ENCODE measurements at places on chromosomes 2 and 18. TPM values are rescaled to one million over a fixed set of nuclear protein-coding genes. Genes with fewer than 3 reads are reported as not detected.
A peak's percentile ranks its signal among the peaks of the same experiment; 100 is the strongest.

ABCB11 gene
- total RNA-seq, result not detected

GRCh38 chr18:36849288-36850006 is 20.5 kb downstream of the KIAA1328 start:
- H3K4me3 ChIP-seq, result no peak overlapping the region
- H3K27ac ChIP-seq, result no peak overlapping the region
- H3K36me3 ChIP-seq, result peaks cover 13% of the 10 kb centered on the region
- no peaks in the 10 kb centered on the region for H3K4me1 ChIP-seq
- no peak for DNase-seq
- no peaks in the 10 kb centered on the region for H3K27me3 ChIP-seq

DNA sequence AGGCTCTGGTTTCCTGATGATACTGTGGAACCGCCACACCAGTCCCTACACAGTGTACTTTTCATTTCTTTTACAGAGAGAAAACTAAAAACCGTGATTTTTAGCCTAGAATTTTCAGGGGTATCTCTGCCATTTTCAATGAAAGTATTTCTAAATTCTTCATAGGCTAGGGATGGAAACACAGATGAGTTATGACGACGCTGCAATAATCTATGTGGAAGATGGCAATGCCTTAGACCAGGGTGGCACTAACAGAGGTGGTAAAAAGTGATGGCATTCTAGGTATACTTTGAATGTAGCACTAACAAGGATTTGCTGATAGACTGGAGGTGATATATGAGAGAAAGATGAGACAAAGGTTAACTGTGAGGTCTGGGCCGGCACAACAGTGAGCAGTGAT is 56.5 kb downstream of the TTC21B start:
- H3K4me1 ChIP-seq, result peaks cover 4% of the 10 kb centered on the region
- H3K27ac ChIP-seq, result no peak overlapping the region
- peaks cover 35% of the 10 kb centered on the region for H3K36me3 ChIP-seq
- H3K27me3 ChIP-seq, result no peaks in the 10 kb centered on the region
- no peak for DNase-seq
- H3K4me3 ChIP-seq, result no peak overlapping the region

DNA sequence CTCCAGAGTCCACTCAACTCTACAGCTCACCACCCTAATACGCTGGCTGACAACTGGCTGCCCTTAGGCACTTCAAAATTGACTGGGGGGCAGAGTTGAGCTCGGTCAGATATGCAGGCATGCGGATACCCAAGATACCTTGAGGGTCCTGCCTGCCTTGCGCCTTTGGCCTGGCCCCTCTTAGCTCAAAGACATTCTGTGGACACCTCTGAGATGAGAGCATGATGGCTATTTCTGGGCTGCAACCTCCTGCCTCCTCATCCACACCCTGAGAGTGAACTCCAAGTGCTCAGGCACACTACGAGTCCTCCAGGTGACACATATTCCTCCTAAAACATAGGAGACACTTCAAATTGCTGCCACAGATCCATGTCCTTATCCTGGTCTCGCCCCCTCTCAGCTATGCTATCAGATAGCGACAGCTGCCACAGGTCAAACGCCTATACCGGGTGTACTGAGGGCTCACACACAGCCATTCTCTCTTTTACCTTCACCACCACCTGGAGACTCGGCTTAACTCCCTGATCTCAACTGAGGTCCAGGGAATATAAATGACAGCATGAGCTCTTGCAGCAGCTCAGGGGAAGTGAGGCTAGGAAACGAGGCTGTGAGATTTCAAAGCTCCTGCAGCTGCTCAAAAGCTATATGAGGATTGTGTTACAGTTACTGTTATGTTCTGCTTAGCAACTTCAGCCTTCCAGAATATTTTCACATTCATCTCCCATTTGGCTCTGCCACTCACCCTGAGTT is 60.5 kb upstream of the TEX51 start:
- no peak overlapping the region for H3K4me3 ChIP-seq
- no peaks in the 10 kb centered on the region for H3K4me1 ChIP-seq
- peaks cover 2% of the 10 kb centered on the region for H3K27me3 ChIP-seq
- DNase-seq, result no peak

CDH19 gene
- not detected for total RNA-seq

- H3K4me3 ChIP-seq, result no peak overlapping the region
- no peaks in the 10 kb centered on the region for H3K27me3 ChIP-seq
- no peak for DNase-seq
- no peak overlapping the region for H3K27ac ChIP-seq
- H3K4me1 ChIP-seq, result no peaks in the 10 kb centered on the region
Observed at GRCh38 chr2:164066095-164066494, 330.3 kb upstream of the FIGN start.

TNFAIP6 gene
- total RNA-seq, result not detected

- H3K27me3 ChIP-seq, result no peaks in the 10 kb centered on the region
- DNase-seq, result no peak
- H3K4me3 ChIP-seq, result no peak overlapping the region
- peak overlapping the region; percentile 26 for H3K27ac ChIP-seq
Observed at GRCh38 chr2:28435814-28436351, 43.2 kb downstream of the FOSL2 start.

ADAM23 gene
- 0.05 TPM for total RNA-seq

- no peak overlapping the region for H3K27ac ChIP-seq
- no peaks in the 10 kb centered on the region for H3K27me3 ChIP-seq
- no peak overlapping the region for H3K4me3 ChIP-seq
- H3K36me3 ChIP-seq, result no peaks in the 10 kb centered on the region
- DNase-seq, result no peak
Observed at GRCh38 chr2:167579826-167580225, 667.6 kb downstream of the STK39 start.

GRCh38 chr18:6254456-6254855 is 160.3 kb downstream of the L3MBTL4 start:
- H3K36me3 ChIP-seq, result no peaks in the 10 kb centered on the region
- DNase-seq, result no peak
- H3K4me1 ChIP-seq, result no peaks in the 10 kb centered on the region

LRP1B gene
- not detected for total RNA-seq

- H3K4me3 ChIP-seq, result no peak overlapping the region
- H3K4me1 ChIP-seq, result peaks cover 72% of the 10 kb centered on the region
- no peak for DNase-seq
- peaks cover 32% of the 10 kb centered on the region for H3K36me3 ChIP-seq
- H3K27ac ChIP-seq, result no peak overlapping the region
- no peaks in the 10 kb centered on the region for H3K27me3 ChIP-seq
Observed at GRCh38 chr2:239261356-239261755, 139.5 kb downstream of the HDAC4 start.

- no peaks in the 10 kb centered on the region for H3K27me3 ChIP-seq
- no peak for DNase-seq
- peaks cover 4% of the 10 kb centered on the region for H3K36me3 ChIP-seq
- no peak overlapping the region for H3K4me3 ChIP-seq
- H3K27ac ChIP-seq, result no peak overlapping the region
- H3K4me1 ChIP-seq, result peaks cover 18% of the 10 kb centered on the region
Observed at GRCh38 chr2:28595323-28595722, 99.5 kb downstream of the PLB1 start.

TUBB8B gene
- total RNA-seq, result not detected

- H3K27ac ChIP-seq, result no peak overlapping the region
- peaks cover 7% of the 10 kb centered on the region for H3K4me1 ChIP-seq
- H3K36me3 ChIP-seq, result no peaks in the 10 kb centered on the region
- no peak overlapping the region for H3K4me3 ChIP-seq
- DNase-seq, result no peak
Observed at GRCh38 chr2:119352357-119352756, 14.3 kb downstream of the C2orf76 start.

SERPINB12 gene
- total RNA-seq, result not detected

DNA sequence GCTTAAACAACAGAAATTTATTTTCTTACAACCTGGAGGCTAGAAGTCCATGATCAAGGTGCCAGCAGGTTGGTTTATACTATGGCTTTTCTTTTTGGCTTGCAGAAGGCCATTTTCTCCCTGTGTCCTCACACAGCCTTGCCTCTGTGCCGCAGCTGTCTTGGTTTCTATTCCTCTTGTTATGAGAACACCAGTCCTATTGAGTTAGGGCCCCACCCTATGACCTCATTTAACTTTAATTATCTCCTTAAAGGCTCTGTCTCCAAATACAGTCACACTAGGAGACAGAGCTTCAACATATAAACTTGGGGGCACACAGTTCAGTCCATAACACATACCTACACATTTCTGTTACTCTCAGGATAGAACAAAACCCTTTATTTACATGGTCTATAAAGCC is 17.3 kb upstream of the RHOB start:
- no peaks in the 10 kb centered on the region for H3K36me3 ChIP-seq
- no peak overlapping the region for H3K27ac ChIP-seq
- H3K27me3 ChIP-seq, result peaks cover 11% of the 10 kb centered on the region
- DNase-seq, result no peak

GRCh38 chr18:46680784-46681695 is 24.0 kb upstream of the LOXHD1 start:
- H3K4me3 ChIP-seq, result no peak overlapping the region
- peaks cover 2% of the 10 kb centered on the region for H3K27me3 ChIP-seq
- no peaks in the 10 kb centered on the region for H3K36me3 ChIP-seq
- no peaks in the 10 kb centered on the region for H3K4me1 ChIP-seq
- no peak overlapping the region for H3K27ac ChIP-seq

CHRNG gene
- total RNA-seq, result not detected

SEPTIN10 gene
- 0.14 TPM for total RNA-seq

PROKR1 gene
- not detected for total RNA-seq

DNA sequence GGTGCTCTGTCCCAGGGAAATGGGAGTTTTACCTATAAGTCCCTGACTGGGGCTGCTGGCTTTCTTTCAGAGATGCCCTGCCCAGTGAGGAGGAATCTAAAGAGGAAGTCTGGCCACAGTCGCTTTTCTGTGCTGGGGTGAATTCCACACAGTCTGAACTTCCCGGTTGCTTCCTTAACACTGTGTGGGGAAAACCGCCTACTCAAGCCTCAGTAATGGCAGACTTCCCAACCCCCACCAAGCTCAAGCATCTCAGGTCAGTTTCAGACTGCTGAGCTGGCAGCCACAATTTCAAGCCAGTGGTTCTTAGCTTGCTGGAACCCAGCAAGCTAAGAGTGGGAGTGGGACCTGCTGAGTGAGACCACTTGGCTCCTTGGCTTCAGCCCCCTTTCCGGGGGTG is 54.9 kb downstream of the NUP35 start:
- H3K4me1 ChIP-seq, result peaks cover 2% of the 10 kb centered on the region
- no peak for DNase-seq
- peaks cover 76% of the 10 kb centered on the region for H3K36me3 ChIP-seq
- no peaks in the 10 kb centered on the region for H3K27me3 ChIP-seq
- no peak overlapping the region for H3K27ac ChIP-seq

WDFY1 gene
- 25.3 TPM for total RNA-seq

DNA sequence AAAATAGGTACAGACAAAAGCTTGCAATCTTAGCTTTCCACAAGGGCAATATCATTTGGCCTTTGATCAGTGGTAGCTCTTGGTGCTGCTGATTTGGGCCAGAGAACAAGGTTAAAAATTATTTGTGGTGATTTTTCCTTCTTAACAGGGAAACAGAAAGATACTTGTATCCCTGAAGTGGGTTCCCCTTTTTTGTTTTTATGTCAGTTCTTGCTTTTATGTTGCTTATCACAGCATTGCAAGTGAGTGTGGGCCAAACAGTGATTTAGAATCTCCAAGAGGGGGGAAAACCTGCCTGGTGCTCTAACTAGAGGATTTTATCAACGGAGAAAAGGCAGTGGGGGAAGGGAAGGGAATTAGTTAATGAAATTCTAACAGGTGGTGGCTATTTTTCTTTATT is 197.6 kb upstream of the SP5 start:
- no peaks in the 10 kb centered on the region for H3K36me3 ChIP-seq
- H3K27ac ChIP-seq, result no peak overlapping the region
- no peaks in the 10 kb centered on the region for H3K4me1 ChIP-seq
- no peak overlapping the region for H3K4me3 ChIP-seq
- no peak for DNase-seq

DNA sequence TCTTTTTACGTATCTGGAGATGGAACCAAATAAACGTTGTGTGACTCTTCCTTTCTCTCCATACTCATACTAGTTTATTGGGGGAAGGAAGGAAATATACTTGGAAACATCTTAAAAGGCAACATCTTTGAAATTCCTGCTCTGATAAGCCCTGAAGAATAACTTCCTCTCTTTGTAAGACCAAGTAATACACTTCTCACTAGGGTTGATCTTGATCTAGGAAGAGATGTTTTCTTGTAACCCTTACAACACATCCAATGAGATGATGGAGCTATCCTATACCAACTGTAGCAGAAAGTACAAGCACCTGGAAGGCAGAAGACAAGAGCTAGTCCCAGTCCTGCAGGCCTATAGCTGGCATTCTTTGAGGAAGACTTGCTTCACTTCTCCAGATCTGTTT is 2.0 kb downstream of the ANKRD44 start:
- peaks cover 61% of the 10 kb centered on the region for H3K4me1 ChIP-seq
- no peaks in the 10 kb centered on the region for H3K27me3 ChIP-seq
- peak; percentile 76 for DNase-seq
- peaks cover 25% of the 10 kb centered on the region for H3K36me3 ChIP-seq

GRCh38 chr18:47748847-47749599 is 181.4 kb downstream of the SMAD2 start:
- peak overlapping the region; percentile 39 for H3K4me3 ChIP-seq
- no peaks in the 10 kb centered on the region for H3K36me3 ChIP-seq
- H3K27ac ChIP-seq, result peak overlapping the region; percentile 34

CNGA3 gene
- not detected for total RNA-seq

DNA sequence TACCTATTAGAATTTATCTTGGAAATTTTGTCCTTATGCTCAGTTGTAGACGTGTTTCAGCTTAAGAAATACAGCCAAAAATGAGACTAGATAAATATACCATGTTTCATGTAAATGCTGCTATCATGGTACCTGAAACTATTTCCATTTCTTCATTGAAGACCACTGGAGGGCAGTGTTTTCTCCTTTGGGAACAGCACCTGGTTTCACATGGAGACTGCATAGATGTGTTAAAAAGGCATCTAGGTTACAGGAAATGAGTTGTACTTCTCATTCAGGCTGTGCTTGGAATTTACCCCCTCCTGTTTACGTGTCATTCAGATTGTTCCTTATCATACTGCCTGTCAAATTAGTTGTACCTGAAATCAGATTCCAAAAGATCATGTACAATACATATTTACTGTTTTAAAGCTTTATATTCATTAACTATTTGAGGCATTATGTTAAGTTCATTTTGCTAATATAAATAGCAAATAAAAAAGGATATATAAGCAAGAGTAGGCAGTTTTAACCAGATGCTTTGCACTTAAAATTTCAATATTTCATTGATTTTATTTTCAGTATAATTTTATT is 57.3 kb upstream of the PSMD14 start:
- no peak overlapping the region for H3K27ac ChIP-seq
- peaks cover 18% of the 10 kb centered on the region for H3K4me1 ChIP-seq
- H3K36me3 ChIP-seq, result peaks cover 13% of the 10 kb centered on the region
- DNase-seq, result peak; percentile 70
- H3K4me3 ChIP-seq, result no peak overlapping the region

DNA sequence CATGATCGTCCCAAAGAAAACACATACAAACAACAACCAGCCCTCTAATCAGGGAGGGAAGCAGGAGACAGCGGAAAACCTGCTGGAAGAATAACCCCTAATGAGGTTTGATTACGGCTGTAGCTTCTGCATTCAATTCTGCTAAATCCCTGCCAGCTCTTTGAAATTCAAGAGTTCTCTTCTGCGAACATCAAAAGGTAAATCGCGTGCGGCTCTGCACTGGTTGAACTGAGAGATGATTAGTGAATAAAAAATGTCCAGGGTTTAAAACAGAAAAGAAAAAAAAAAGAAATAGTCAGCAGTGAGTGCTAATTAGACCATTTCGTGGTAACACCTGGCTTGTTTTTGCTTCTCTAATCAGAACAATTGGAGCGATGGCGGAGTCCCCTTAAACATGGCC is 153.0 kb upstream of the CAPN13 start:
- no peak overlapping the region for H3K4me3 ChIP-seq
- no peaks in the 10 kb centered on the region for H3K27me3 ChIP-seq
- H3K4me1 ChIP-seq, result no peaks in the 10 kb centered on the region
- no peaks in the 10 kb centered on the region for H3K36me3 ChIP-seq

GRCh38 chr2:186429104-186429503 is 57.0 kb upstream of the ZC3H15 start:
- no peak for DNase-seq
- no peak overlapping the region for H3K27ac ChIP-seq
- H3K4me3 ChIP-seq, result no peak overlapping the region
- peaks cover 7% of the 10 kb centered on the region for H3K4me1 ChIP-seq
- peaks cover 2% of the 10 kb centered on the region for H3K27me3 ChIP-seq

ZNF892 gene
- total RNA-seq, result 4.7 TPM
